ENCODE measurements at places on chromosomes 7 and 10.

DNA sequence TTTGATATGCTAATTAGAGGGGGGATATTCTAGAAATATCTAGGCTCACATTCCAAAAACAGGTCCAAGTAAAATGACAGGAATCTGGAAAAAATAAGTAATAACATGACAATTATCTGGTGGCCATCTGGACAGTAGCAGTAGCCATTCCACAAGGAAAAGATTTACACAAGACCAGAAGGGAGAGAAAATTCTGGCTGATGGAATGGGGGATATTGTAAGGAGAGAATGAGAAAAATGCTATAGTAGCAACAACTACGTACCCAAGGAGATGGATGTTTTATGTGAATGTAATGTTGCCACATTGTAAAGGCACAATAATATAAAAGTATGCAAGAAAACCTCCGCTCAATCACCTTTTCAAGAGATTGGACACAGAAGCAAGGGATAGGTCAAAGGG lies 5.4 kb downstream of the MYOF start:
- DNase-seq, result no peak

GRCh38 chr10:30529373-30529998 lies 95.5 kb downstream of the MAP3K8 start:
- peak; percentile 93 for DNase-seq

- no peak for DNase-seq
Observed at GRCh38 chr10:119285495-119286267, 78.3 kb downstream of the GRK5 start.

GRCh38 chr10:72243822-72244437 lies 27.9 kb upstream of the ASCC1 start:
- no peak for DNase-seq

DNA sequence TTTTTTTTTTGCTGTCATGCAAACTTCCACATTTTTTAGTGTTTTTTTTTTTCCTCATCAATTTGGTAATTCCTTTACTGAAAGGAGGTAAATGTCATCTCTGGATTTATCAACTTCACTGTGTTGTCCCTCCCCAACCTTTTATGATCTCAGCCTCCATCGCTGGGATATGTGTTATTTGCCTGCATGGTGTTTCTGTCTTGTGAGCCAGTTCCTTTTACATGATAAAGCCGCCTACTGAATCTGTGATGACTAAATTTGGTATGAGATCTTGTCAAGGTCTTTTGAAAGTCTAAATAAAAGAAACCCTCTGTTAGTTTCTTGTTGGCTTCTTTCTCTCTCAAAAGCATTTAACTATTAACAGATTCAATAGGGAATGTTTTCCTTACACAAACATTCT lies 39.3 kb downstream of the TAS2R41 start:
- no peak for DNase-seq

DNA sequence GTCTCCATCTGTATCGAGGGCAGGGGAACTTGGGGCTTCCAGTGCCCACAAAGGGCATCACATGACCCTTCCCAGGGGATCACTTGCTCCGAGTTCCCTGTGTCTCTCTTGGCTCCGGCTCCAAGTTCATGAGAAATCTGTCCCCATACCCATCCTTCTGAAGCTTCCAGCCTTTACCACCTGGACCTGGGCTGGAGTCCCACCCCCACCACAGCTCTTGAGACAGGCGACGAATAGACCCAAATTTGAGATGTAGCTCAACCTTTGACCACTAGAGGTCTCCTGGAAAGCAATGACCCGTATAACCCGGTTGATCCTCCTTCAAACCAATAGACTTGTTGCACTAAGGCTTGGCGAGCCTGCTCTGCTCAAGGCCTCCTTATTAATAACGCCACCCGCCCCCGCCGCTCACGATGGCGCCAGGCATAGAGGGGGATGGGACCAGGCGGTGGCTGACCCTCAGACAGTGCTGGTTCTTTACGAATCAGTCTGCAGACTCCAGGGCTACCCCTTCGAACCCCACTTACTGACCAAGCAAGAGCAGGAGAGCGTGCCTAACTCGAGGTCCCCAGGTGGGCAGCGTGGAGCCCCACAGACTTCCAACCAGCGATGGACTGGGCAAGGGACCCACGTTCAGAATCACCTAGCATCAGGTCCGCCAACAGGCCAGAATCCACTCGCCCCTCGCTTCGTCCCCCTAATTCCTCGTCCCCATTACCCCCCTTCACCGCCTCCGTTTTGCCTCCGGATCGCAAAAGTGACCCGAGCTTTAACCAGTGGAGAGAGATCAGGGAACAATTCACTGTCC lies 4.4 kb upstream of the ARID5B start:
- no peak for DNase-seq

- DNase-seq, result no peak
Observed at GRCh38 chr10:109987452-109988211, 20.2 kb upstream of the ADD3 start.

GRCh38 chr7:64619705-64620104 lies 46.2 kb upstream of the ZNF107 start:
- DNase-seq, result no peak

DNA sequence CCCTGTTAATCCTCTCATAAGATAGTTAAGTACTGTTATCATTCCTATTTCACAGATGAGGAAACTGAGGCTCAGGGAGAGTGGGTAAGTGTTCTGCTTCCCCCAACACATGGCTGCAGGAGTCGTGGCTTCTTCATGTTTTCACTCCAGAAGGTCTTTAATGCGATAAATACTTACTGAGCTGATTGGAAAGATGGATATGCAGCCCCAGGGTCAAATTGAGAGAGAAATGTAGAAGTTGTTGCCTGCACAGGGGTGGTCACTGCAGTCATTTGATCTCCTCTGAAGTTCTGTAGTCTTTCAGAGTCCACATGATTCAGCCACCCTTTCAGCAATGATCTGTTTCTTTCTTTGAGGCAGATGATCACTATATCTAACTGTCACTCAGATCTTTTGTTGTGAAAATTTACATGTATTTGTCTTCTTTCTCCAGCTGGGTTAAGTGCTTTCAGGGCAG lies 29.3 kb downstream of the CRCP start:
- no peak for DNase-seq

- no peak for DNase-seq
Observed at GRCh38 chr10:87843714-87844113, 19.6 kb downstream of the KLLN start.

DNA sequence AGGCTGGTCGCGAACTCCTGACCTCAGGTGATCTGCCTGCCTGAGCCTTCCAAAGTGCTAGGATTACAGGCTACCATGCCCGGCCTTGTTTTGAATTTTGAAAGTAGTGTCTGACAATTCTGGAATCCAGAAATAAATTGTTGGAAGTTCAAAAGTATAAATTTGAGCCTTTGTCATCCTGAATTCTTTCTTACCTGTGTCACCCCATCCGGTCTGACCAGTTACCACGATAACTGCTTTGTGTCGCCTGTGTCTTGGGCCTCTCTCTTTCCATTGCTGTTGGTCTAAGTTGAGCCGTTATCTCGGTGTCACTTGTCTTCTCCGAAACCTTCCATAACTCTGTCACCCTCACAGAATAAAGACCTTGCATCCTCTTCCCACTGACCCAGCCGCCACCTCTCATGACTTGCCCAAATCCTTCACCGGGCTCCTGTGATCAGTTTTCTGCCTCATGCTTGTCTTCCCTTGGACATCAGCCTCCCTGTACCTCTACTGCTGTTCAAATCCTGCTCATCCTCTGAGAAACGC lies 18.6 kb downstream of the CUL1 start:
- DNase-seq, result no peak

Measured in cardiac septum (tissue), 1 donor.